Stimulated activated CD8-positive, alpha-beta memory T cell treated with anti-CD3 and anti-CD28 coated beads, Interleukin-7, amount 100 ng/mL, for 1 hour (primary cell): ENCODE measurements at places on chromosomes 3 and 15.

DNA sequence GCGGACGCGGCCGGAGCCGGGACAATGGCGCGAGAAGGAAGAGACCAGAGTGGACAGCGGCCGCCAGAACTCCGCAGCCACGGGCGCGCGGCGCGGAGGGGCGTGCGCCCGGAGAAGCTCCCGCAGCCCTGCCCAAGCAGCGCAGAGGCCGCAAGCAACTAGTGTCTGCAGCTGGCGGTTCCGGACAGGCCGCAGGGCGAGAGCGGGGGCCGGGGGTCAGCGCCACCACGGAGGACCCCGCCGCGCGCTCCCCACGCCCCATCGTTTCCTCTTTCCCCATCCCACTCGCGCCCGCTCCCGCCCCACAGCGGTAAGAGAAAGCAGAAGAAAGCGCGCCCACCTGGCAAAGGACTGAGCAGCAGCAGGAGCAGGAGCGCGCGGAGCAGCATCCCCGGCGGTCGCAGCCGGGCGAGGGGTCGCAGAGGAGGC lies 440 bp downstream of the PRTG start:
- DNase-seq = no peak

DNA sequence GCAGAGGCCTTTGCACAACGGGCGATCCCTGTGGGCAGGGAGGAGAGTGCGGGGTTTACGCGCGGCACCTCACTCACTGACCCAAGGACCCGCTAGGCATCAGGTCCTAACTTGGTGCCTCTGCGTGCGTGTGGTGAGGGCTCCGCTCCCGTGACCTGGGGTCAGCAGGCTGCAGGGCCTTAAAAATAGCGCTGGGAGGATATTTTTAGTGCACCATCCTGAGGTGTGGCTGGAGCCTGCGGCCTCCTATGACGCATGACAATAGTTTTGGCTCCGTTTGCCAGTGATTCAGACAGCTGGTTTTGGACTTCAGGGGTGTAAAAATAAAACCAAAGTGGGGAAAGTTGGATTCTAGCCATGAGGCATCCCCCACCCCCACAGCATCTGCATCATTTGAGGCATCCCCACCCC lies 139.0 kb downstream of the FAM43A start:
- DNase-seq = no peak

DNA sequence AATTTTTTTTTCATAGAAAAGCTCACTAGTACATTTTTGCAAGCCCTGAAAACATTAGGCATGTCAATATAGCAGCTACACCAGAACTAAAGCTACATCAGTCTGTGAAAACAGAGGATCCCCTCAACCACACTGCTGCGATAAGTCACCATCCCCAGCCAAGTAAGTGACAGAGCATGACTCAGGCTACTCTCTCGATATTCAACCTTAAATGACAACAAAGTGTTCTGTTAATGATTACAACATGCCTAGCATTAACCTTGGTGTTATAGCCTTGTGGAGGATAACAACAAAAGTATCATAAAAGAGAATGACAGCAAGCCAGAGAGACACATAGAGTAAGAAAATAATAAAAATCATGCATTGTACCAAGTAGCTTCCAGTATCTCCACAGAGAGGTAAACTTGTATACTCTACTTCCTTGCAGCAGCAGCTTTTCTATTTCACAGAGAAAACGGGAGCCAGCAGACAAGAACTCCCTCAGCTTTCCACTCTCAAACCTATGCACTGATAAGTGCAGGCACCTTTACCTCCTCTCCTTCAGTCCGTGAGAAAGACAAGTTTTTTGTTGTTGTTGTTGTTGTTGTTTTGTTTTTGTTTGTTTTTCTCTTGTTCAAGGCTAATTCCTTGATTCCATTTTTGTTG lies 76.6 kb downstream of the GBE1 start:
- DNase-seq = no peak

DNA sequence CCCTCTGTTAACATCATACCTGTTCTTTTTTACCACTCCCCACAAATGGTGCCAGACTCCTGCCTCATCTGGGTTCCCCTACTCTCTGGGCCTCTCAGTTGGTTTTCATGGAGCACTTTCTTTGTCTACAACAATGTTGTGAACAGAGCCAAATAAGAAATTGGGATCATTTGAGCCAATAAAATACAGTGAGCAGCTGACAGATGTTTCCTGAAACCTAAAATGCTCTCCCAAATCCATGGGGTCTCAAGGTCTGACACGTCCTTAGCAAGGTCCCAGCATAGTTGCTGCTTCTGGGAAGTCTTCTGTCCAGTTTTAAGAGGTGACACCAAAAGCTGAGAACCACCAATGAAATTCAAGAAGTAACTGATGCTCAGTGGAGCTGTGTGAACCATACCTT lies 1.7 kb downstream of the NMNAT3 start:
- DNase-seq = no peak

DNA sequence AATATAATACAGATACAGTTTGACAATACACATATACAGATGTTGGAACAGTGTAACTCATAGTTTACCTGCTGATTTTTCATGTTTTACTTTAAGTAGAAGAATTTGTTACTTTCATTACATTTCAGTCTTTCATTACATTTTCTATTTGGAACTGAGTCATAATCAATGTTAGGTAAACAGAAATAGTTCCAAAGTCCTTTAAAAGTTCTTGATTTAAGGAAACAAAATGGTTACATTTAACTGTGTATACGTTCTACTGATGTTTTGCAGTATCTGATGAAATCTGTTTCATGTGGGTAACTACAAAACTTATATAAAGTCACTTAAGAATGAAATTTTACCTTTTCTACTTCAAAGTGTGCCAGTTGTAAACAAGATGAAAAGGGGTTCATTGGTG lies 721.2 kb downstream of the NAALADL2 start:
- no peak for DNase-seq

DNA sequence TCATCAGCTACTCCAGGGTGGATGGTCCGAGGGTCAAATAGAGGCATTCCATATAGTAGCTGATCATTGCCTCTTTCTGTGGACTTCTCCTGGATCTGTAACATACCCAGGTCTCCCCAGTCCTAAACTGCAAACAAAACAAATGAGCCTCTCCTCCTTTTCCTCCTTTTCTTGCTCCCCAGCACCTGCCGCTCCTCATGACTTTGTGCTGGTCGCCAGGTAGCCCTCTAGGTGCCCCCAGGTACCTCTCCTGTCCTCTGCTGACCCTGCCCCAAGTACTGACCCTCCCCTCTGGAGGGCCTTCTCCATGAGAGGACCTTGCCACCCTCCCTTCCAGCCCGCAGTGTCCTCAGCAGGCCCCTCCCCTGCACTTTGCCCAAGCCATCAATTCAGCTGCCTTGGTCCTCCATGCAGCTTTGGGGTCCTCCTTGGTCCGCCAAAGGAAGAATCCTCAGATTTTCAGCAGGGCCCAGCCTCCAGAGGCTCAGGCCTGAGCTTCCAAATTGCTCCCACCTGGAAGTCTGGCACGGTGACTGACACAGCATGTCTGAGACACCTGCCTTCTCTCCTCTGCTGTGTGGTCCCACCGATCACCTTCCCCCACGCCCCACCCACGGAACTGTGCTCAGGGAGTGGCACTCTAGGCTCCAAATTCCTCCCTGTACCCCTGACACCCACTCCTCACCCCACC lies 111.0 kb downstream of the LRRK1 start:
- DNase-seq = no peak

DNA sequence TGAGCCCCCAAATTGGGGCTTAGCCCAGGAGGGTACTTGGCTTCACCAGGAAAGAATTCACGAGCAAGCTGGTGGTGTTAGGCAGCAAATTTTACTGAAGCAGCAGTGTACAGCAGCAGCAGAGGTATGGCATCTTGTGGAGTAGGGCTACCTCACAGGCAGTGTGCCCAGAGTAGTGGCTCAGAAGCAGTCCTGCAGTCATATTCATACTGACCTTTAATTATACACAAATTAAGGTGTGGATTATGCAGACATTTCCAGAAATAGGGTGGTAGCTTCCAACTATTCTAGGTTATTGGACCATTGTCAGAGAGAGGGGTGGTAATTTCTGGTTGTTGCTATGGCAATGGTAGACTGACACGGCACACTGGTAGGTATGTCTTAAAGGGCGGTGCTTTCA lies 20.7 kb upstream of the CADPS start:
- DNase-seq = no peak

DNA sequence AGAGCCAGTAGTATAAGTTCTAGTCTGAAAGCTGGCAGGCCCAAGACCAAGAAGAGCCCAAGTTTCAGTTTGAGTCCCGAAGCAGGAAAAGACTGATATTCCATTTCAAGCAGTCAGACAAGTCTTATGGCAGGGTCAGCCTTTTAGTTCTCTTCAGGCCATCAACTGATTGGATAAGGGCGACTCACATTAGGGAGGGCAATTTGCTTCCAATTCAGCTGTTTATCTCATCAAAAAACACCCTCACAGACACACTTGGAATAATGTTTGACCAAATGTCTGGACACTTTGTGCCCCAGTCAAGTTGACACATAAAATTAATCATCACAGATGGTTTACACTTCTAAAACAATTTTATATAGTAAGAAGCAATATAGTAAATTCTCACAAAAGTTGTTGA lies 69.7 kb downstream of the UBE2E2 start:
- DNase-seq = no peak

DNA sequence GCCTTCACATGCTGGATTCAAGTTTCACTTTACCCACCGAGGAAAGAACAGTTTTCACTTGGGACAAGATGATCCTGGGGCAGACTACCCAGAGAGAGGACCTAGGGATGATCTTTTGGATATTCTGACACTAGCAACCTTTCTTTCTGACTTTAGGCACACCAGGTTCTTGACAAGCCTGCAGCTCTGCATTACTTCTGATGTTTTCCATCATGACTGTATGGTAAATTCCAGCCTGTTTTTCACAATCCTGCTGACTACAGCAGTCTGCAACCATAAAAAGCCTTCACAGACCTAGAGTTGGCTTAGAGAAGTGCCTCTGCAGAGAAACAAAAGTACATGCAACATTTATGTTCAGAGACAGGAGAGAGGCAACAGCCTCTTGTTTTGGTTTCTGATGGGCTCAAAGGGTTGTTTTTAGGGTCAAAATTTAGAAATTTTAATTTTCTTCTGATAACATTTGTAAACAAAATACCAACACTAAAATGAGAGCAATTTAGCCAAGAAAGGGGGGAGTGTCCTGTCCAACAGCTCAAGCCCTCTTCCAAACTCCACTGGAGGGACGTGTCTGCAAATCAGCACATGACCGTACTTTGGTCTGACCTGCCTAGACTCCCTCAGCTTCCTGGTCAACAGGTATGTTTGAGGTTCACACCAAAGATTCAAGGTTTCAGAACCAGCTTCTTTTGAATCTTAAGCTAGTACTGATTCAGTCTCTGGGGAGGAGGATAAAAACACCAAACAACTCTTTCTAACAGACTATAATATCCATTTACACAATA lies 799 bp downstream of the ABI3BP start:
- DNase-seq = no peak

- no peak for DNase-seq
Measured at GRCh38 chr3:43632269-43632733, 10.5 kb upstream of the ANO10 start.

GRCh38 chr3:128498901-128499530 lies 6.0 kb upstream of the GATA2 start:
- no peak for DNase-seq

- no peak for DNase-seq
Measured at GRCh38 chr15:99495430-99496301, 70.1 kb upstream of the MEF2A start.

GRCh38 chr15:74955017-74955416 lies 1.6 kb downstream of the RPP25 start:
- DNase-seq = no peak

GRCh38 chr15:65759441-65759840 lies 32.7 kb downstream of the DENND4A start:
- no peak for DNase-seq

GRCh38 chr3:123818921-123819429 lies 65.2 kb downstream of the MYLK start:
- DNase-seq = no peak

GRCh38 chr15:73758461-73758860 lies 5.3 kb upstream of the INSYN1 start:
- no peak for DNase-seq
